ENCODE measurements at places on chromosomes 16 and 17. TPM values are rescaled to one million over a fixed set of nuclear protein-coding genes. Genes with fewer than 3 reads are reported as not detected.

ZNF19 gene
- total RNA-seq, result 7.8 TPM

G6PC1 gene
- total RNA-seq, result not detected

ZNF750 gene
- not detected for total RNA-seq

MT1E gene
- 44.7 TPM for total RNA-seq

KRTAP4-1 gene
- not detected for total RNA-seq

Data from sciatic nerve (tissue), 2 donors.